NCI-H1694 treated with DMSO at 0.1 percent for 48 hours (cell line): ENCODE measurements at places on chromosomes 2 and 18.

DNA sequence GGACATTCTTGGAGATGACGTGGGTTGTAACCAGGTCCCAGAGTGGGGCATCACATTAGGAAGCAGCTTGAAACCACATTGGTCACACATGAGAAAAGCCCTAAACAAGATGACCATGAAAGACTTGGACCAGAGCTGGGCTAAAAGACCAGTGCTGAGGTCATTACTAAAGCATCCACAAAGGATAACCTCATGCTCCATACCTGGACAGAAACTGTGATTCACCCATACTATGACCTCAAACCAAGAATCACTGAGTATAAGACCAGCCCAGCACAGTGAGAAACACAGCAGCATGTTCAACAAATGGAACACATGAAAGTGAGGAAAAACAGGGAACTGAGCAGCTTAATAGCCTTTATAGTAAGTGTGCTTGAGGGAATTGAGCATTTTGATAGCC is 635.5 kb upstream of the NETO1 start:
- DNase-seq: no peak

- DNase-seq: no peak
Observed at GRCh38 chr2:236762628-236763027, 193.0 kb downstream of the ACKR3 start.

DNA sequence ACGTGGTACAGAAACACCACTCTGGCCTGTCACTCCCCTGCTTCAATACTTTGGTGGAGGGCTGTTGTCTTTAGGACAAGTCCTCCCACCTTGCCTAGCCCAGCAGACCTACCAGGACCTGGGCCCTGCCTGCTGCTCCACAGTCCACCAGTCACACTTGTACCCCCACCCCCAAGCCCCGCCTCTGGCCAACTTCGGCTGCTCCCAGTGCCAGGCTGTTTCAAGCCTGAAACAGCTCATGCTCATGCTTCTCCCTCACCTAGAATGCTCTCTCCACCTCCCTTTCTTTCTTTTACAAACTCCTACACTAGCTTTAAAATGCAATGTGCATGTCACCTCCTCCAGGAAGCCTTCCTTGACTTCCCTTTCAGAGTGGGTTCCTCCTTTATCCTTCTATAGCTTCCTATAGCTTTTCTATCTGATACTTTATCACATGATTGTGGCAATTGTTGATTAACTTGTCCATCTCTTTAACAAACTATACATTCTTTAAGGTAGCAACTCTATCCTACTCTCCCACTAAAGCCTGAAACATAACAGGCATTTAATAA is 4.8 kb upstream of the OXER1 start:
- no peak for DNase-seq

DNA sequence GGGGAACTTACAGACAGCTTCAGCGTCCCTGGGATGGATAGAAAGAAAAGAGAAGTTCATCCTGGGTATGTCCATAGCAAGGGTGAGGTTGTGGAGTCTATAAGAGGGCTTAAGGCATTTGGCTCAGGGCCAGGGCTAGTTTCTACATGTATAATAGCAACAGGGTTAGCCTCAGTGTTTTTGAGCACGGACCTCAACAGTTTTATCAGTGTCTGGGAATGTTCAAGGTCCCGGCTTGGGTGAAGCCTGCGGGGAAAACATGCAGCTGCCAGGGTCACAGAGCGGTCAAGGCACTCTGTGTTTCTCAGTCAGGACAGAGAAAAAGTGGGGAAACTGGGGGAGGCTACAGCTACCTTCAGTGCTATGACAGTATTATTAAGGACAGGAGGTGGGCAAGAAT is 427.7 kb upstream of the HS6ST1 start:
- no peak for DNase-seq

DNA sequence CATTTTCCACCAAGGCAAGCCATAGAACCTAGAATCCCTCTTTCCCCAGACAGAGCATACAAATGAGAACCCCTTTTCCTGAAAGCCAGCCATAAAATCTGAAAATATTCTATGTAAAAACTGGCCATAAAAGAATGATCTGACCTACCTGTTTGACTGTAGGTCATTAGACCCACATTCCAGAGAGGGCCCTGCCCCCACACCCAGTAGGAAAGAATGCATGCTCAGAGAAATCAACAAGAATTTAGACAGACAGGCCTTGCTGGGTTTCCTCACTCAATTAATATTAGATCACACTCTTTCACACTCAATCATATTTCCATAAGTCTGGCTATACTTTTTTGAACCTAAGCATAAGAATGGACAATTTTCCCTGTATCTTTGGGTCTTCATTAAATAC is 929.5 kb downstream of the ERBB4 start:
- DNase-seq: no peak

- DNase-seq: no peak
Observed at GRCh38 chr2:228688007-228688645, 506.6 kb upstream of the SPHKAP start.

- DNase-seq: no peak
Observed at GRCh38 chr18:63097178-63097577, 222.4 kb downstream of the BCL2 start.

DNA sequence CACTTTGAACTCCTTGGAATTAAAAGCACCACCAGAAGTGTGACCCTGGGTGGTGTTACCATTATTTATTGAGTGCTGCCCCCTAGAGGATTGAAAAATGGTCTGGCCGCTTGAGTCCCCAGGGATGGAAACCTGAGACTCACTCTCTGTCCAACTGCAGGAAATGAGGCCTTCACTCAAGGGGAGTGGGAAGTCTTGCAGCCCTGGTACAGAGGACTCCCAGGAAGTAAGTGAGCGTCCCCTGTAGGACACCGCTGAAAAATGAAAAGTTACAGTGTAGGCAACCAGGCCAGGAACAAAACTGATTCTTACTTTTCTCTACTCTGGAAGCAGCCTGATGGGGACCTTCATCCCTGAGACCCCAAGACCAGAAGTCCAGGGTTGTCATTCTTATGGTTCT is 2.2 kb upstream of the NRP2 start:
- peak; percentile 60 for DNase-seq

DNA sequence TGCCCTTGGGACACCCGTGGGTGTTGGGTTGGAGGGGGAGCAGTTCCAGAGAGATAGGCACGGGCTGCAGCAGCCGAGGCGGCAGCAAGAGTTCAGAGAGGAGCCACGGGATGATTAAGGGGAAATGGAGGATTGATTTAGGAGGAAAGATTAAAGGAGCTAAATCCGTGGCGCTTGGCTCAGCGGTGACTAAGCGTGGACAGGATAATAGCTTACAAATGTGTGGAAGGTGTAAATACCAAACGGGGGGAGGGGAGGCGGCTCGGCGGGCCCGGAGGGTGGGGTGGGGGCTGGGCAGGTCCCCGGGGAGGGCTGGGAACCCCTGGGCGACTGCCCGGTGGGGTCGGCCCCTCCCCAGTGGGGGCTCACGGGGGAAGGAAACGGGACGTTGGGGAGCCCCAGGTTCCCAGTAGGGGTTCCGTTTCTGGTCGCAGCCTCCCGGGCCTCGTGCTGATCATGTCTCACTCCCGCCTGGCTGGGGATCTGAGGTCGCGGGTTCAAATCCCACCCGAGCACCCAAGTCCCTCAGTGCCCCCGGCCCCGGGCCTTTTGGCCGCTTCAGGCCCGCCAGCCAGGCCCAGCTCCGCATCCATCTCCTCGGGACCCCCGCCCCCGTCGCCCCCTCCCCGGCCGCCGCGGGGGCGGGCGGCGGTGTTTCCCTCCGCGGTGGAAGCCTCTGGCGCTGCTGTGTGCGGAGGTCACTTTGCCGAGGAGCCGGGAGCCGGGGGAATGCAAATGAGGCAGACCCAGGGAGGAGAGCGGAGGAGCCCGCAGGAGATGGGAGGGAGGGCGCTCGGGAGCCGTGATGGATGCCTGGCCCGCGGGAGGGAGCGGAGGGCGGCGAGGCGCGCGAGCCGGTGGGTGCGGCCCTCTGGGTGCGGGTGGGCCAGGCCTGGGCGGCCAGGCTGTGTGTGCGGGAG is 8.1 kb downstream of the ASIC4 start:
- no peak for DNase-seq

DNA sequence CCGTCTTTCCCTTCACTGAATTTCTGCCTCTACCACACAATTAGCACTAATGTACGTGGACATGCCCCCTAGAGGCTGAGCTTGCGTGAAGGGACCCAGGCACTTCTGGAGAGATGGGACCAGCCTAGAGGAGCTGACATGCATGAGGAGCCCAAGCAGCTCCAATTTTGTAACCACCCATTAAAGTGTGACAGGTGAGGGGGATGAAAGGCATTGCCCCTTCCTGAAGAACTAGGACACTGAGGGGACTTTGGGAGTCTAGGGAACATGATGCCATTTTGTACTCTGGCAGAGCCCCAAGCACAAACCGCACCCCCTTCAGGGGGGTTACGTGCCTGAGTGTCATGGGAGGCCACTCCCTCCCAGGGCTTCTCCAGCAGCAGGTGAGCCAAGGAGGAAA is 63.6 kb downstream of the HNRNPLL start:
- DNase-seq: no peak

GRCh38 chr2:170815311-170815710 is 1.4 kb upstream of the GAD1 start:
- DNase-seq: no peak

- no peak for DNase-seq
Observed at GRCh38 chr2:194730266-194730665, 926.8 kb upstream of the SLC39A10 start.

GRCh38 chr18:30618567-30618966 is 424.0 kb downstream of the DSC3 start:
- DNase-seq: no peak

DNA sequence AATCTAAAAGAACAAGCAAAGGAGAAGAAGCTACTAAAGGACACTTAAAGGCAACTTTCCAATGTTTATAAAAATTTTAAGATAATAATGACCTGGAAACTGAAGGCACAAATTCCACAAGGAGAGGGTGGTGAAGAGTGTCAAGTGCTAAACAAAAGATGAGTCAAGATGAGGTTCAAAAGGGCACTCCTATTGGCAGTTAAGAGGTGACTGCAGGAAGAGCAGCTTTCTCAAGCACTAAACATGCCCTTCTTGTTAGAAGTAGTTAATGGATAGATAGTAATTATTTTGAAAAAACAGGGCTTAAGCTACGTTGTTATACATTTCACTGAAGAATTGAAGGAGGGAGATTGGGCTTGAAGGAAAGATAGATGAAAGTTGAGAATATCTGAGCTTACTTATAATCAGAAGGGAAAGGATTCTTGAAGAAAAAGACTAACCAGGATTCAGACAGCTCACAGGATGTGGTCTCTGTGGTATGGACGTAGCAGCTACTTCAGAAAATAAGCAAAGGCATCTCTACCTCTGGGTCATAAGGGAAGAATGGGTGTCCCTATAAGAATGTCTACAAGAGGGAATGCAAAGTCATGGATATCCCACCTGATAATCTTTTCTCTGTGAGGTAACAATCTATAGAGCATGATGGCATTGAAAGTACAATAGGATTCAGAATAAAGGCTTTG is 454.7 kb upstream of the SLC39A10 start:
- DNase-seq: no peak

DNA sequence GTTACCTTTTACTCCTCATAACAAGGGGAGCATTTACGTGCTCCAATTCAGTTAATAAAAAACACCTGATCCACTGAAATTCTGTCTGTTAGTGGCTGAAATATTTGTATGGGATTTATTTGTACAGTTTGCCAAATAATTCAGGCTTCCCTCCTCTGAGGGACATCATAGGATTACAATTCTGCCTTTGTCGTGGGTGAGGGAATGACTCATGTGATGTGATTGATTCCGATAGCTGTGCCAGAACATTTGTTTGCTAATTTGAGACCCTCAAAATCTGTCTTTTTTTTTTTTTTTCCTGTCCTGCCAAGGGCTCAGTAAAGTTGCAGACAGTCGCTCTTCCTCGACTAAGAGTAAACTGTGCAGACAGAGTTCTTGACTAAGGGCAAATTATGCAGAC is 612.6 kb upstream of the CDH2 start:
- DNase-seq: no peak

- peak; percentile 95 for DNase-seq
Observed at GRCh38 chr2:140654565-140654964, 1476.3 kb downstream of the LRP1B start.

GRCh38 chr2:133635131-133635530 is 66.9 kb upstream of the NCKAP5 start:
- no peak for DNase-seq

GRCh38 chr2:104638190-104638858 is 215.6 kb upstream of the POU3F3 start:
- no peak for DNase-seq

DNA sequence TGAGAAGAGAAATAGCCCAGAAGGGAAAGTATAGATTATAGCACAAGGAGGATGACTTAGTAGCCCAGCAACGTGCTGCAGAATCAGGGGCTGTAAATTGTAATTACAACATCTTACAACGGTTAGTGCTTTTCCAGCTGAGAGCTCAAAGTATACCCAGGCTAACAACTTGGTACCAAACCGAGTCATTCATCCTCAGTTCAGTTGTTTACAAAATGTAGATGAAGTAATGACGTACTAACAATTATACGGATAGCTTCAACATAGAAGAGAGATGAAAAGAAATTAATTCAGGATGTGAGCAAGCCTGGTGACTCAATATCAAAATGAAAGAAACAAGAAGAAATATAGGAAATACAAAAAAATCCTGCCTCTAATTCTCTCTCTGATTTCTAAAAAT is 99.2 kb downstream of the DYNAP start:
- DNase-seq: no peak

GRCh38 chr2:6412533-6413091 is 453.1 kb downstream of the CMPK2 start:
- DNase-seq: no peak

DNA sequence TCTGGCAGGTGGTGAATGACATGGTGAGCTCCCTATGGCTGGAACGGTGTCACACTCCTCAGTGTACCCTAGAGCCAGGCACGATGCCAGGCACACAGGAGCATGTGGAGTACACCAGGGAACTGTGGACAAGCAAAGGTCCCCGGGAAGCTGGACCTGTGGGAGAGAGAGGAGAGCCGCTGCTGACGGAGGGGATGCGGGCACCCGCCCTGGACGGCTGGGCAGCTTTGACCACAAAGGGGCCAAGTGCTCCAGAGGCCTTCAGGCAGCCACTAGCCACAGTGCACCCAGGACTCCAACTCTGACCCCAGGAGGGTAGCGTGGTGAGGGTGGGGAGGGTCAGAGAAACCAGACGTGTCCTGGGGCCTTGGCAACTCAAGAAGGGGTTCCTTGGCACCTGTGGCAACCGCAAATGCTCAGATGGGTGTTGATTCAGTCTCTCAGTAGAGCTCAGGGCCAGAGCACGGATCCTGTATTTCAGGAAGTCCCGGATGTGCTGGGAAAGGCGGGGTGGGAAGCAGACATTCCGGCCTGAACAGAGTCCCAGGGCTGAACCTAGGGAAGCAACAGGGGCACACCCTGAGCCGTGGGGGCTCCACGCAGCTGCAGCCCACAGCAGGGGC is 2.3 kb upstream of the MAB21L4 start:
- DNase-seq: no peak

DNA sequence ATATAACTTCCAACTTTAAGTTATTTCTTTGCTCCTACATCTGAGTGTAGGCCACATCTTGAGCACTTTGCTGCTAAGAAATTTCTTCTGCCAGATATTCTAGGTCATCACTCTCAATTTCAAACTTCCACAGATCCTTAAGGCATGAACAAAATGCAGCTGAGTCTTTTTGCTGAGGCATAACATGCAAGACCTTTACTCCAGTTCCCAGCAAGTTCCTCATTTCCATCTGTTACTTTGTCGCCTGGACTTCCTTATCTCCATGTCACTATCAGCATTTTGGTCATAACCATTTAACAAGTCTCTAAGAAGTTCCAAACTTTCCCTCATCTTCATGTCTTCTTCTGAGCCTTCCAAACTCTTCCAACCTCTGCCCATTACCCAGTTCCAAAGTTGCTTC is 1077.3 kb upstream of the TMEFF2 start:
- no peak for DNase-seq
